ENCODE measurements at places on chromosomes 7 and 10.

GRCh38 chr7:55254596-55255495 is 110.3 kb upstream of the LANCL2 start:
- peak; percentile 29 for DNase-seq

GRCh38 chr10:20004087-20004523 is 187.9 kb downstream of the PLXDC2 start:
- no peak for DNase-seq

GRCh38 chr7:141178486-141179135 is 104.7 kb downstream of the TMEM178B start:
- no peak for DNase-seq

GRCh38 chr10:88082806-88083596 is 219.6 kb downstream of the PTEN start:
- DNase-seq = no peak

DNA sequence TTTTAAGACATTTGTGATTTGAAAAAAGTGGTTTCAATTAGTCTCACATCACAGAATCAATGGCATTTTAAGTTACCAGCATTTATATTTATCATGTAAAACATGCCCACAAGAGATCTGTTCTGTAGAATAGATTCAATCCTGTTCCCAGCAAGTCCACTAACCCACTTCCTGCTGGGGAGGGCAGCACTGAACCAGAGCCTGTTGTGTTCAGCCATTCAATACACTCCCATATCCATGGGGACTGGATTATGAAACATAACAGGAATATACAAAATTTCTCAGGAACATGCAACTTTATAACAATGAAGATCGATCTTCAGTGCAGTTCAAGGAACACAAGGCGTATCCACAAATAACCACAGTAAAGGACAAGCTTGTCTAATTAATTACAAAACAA is 24.4 kb upstream of the ANK3 start:
- DNase-seq = no peak

DNA sequence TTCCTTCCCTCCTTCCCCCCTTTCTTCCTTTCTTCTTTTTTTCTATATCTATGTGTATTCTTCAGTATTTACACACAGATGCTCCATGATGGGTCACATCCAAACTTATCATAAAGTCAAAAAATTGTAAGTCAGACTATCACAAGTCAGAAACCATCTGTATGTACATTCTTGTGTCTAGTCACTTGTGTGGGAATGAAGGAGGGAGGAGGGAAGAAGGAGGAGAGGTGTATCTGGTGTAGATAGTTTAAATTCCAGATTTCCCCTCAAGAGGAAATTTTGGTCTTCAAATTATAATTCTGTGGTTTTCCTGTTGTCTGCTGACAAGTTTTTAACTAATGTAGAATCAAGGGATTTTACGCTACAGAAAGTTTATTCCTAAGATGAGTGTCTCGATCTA is 287.2 kb downstream of the ETV1 start:
- no peak for DNase-seq

DNA sequence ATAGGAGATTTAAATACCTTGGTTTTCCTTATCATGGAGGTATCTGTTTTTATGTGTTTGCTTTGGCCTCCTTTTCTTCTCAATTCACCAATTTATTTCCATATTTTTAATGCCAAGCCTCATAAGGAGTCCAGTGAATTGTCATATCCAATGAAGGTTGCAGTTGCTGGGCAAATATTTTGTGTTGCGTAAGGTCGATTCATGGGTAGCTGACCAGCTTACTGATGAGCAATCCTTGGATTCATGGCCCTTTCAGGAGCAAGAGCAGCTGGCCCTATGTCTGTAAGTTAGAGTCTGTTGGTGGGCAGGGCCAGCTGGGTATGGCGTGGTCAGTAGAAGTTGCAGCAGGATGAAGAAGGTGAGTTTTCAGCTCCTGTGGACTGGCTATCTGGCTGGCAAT is 182.9 kb downstream of the PFKFB3 start:
- no peak for DNase-seq

DNA sequence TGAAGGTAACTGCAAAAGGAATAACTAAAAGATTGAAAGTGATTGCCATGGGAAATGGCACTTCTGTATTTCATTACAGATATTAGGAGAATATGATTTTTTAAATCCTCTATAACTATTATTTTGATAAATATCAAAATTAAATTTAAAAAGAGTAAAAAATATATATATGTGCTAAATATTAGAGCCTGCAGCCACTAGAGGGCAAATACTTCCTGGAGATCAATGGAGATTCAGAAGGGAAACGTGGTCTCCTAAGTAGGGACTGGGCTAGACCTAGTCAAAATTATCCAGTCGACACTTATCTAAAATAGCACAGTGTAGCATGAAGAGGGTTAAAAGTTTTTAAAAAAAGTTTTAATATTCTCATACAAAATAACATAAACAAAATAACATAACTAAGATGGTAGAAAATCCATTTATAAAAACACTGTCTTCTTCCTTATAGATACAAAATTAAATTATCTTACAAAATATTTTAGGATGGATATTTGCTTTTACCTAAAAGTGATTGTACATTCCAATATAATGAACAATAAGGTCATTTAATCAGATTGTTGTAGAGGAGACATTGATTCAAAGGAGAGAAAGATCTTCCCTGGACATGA is 434.3 kb downstream of the MDFIC start:
- no peak for DNase-seq

DNA sequence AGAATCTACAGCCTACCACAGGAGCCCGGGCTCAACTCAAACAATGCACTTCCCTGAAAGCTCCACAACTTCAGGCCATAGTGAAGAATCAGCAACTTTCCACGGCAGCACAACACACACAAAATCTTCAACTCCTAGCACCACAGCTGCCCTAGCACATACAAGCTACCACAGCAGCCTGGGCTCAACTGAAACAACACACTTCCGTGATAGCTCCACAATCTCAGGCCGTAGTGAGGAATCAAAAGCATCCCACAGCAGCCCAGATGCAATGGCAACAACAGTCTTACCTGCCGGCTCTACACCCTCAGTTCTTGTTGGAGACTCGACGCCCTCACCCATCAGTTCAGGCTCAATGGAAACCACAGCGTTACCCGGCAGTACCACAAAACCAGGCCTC is 22.3 kb downstream of the MUC12 start:
- DNase-seq = no peak

- DNase-seq = no peak
These were observed 305.5 kb downstream of the DNAJB9 start for GRCh38 chr7:108875139-108875538.

GRCh38 chr7:22179442-22179879 is 177.5 kb downstream of the RAPGEF5 start:
- DNase-seq = no peak

DNA sequence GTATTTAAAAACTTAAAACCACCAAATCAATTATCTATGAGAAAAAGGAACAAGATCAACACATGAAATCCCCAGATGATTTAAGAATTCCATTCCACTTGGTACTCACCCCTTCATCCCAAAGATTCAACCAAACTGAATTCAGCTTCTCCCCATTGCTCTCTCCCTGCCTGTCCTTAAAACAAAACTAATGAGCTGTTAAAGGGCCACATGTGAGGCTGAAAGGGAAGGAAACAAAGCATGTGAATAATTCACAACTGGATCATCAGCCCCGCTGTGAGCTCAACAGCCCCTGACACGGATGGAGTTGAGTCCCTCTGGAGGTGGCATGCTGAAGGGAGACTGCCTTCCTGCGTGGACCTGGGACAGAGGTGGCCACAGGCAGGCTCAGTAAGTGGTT is 32.9 kb downstream of the VOPP1 start:
- DNase-seq = no peak

DNA sequence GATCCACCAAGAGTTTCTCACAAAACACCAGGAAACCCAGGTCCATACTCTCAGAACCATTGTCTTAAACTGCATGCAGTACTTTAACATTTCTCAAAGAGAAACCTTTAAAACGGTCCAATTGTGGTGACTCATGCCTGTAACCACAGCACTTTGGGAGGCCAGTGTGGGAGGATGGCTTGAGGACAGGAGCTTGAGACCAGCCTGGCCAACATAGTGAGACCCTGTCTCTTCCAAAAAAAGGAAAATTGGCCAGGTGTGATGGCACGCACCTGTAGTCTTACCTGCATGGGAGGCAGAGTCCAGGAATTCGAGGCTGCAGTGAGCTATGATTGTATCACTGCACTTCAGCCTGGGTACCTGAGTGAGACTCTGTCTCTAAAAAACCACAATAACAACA is 97.5 kb upstream of the OIT3 start:
- no peak for DNase-seq

DNA sequence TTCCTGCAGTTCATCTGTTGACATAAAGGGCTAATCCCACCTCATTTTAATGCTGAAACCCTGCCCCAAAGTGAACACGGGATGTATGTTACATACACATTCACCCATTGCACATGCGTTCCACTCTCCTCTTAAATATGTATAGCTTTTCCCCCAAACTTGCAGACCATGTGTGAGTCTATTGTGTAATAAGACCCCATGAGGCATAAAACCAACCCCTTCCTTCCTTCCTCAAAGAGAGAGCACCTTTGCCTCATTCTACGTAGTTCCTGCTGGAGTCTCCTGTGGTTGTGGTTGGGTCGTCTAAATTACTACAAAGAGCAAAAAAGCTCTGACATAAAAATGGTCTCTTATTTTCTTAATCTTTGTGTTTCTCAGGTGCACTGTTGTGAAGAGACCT is 345.7 kb upstream of the KLF6 start:
- DNase-seq = no peak

DNA sequence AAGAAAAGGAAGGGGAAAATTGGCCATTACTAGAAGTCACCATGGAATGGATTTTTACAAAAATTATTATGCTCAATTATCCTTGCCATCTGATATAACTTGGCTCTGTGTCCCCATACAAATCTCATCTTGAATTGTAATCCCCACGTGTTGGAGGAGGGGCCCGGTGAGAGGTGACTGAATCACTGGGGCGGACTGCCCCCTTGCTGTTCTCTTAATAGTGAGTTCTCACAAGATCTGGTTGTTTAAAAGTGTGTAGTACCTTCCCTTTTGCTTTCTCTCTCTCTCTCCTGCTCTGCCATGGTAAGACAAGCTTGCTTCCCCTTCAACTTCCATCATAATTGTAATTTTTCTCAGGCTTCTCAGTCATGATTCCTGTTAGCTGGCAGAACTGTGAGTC is 1023.6 kb downstream of the XPNPEP1 start:
- no peak for DNase-seq

- no peak for DNase-seq
These were observed 154.5 kb downstream of the SVIL start for GRCh38 chr10:29479981-29480954.

GRCh38 chr7:109772161-109772560 is 1202.5 kb downstream of the DNAJB9 start:
- no peak for DNase-seq

- DNase-seq = no peak
These were observed 8.3 kb upstream of the DLX6 start for GRCh38 chr7:96996958-96997511.

DNA sequence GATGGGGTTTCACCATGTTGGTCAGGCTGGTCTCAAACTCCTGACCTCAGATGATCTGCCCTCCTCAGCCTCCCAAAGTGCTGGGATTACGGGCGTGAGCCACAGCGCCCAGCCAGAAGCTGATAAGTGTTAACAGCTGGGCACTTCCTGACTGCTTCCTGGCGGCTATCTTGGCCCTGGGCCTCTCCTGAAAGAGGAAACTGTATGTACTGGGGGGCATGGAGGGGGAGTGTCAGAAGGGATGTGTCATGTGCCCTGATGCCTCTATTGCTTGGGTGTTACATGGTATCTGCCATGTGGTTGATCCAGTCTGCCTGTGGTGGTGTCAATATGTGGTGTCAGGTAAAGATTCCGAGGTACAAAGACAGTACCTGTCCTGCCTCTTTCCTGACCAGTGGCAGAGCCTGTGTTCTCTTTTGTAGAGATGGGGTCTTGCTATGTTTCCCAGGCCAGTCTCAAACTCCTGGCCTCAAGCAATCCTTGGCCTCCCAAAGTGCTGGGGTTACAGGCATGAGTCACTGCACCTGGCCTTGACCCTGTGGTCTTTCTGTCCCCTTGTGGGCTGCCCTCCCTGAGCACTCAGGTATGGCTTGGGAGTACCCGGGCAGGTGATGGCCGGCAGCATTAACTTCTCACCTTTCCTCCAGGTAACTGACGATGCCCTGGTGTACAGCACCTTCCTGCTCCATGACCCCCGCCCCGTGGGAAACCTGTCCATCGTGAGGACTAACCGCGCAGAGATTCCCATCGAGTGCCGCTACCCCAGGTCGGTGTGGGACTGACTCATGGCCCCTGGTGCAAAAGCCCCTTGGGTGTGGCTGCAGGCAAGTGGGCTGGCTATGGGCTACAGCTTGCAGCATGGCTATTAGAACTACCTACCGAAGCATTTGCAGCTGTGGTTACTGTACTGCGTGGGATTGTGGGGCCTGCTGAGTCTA is 4.4 kb downstream of the ZP3 start:
- no peak for DNase-seq

GRCh38 chr10:52864201-52865106 is 91.9 kb upstream of the MBL2 start:
- no peak for DNase-seq

DNA sequence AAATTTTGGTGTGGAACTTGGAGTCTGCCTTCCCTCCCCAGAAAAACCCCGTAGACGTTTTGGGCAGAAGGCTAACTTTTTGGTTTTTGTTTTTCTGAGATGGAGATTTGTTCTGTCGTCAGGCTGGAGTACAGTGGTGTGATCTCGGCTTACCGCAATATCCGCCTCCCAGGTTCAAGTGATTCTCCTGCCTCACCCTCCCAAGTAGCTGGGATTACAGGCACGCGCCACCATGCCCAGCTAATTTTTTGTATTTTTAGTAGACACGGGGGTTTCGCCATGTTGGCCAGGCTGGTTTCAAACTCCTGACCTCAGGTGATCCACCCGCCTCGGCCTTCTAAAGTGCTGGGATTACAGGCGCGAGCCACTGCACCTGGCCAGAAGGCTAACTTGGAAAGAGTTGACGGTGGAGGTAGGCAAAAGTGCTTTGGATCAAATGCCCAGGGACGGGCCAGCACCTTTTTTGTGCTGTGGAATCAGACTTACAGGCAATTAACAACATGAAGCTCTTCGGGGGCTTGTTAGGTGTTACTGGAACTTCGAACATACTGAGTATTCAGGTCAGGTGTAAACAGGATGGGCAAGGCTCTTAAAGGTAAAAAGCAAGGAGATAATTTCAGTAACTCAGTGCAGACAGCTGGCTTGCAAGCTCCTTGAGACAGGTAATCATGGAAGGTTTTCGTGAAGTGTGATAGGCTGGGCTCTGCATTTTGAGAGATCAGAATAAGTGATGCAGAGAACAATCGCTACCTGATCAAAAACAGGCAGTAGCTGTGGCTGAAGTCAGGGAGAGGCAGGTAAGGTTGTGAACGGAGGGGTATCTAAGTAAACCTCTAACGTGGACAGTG is 1.8 kb downstream of the PPP1R35 start:
- DNase-seq = no peak

GRCh38 chr10:5840314-5841307 is 27.4 kb upstream of the GDI2 start:
- DNase-seq = no peak

GRCh38 chr10:76111986-76112825 is 680.8 kb downstream of the LRMDA start:
- no peak for DNase-seq

DNA sequence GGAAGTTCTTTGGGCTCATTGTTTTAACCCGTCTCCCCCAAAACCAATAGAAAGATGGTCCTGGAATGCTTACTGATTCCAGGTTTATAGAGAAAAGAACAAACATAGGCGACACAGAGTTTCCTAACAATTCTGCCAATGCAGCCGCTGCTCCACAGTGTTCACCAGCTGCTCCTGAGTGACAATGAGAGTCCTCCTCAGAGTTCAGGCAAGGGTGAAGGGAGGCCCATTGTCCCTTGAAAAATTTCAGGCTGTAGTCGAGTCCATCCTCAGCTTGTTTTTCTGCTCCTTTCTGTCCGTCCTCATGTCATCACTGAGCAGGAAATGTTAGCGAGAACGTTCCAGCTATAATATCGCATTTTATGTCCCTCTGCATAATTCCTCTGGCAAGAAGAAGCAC is 537.6 kb downstream of the TCERG1L start:
- DNase-seq = no peak

Measured in stimulated activated CD4-positive, alpha-beta T cell treated with anti-CD3 and anti-CD28 coated beads, TNF-alpha, amount 100 ng/mL, for 4 hours (primary cell).